ENCODE measurements at places on chromosomes 6 and 20. TPM values are rescaled to one million over a fixed set of nuclear protein-coding genes. Genes with fewer than 3 reads are reported as not detected.

Gene MYL9
- total RNA-seq: 29.0 TPM

Gene TP53TG5
- not detected for total RNA-seq

Gene TMEM200A
- not detected for total RNA-seq

Gene TFAP2C
- 14.9 TPM for total RNA-seq

Gene MCCD1
- not detected for total RNA-seq
